RPMI8226 (cell line): ENCODE measurements at places on chromosomes 2 and 18.

GRCh38 chr2:40028792-40029488, 249.9 kb upstream of the THUMPD2 start:
- DNase-seq: peak; percentile 66

- DNase-seq: peak; percentile 57
Measured at GRCh38 chr18:6929370-6930102, 188.1 kb downstream of the LAMA1 start.

GRCh38 chr18:62529597-62529996, 6.8 kb downstream of the ZCCHC2 start:
- no peak for DNase-seq

DNA sequence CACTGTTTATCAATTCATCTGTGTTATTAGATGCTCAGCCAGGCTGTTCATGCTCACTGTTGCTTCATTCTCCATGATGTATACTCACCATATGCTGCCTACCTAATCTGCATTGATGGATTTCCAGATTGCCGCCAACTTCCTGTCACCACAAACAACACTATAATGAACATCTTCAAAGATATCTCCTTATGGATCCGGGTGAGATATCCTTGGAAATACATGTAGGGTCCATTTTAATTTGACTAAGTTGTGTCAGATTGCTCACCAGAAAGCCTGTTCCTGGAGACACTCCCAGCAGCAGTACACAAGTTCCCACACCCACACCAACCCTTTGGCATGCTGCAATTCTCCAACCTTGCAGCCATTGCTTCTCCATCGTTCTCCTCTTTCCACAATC, 547.5 kb upstream of the TNP1 start:
- no peak for DNase-seq

GRCh38 chr2:220575963-220576362, 948.5 kb downstream of the SLC4A3 start:
- DNase-seq: no peak

DNA sequence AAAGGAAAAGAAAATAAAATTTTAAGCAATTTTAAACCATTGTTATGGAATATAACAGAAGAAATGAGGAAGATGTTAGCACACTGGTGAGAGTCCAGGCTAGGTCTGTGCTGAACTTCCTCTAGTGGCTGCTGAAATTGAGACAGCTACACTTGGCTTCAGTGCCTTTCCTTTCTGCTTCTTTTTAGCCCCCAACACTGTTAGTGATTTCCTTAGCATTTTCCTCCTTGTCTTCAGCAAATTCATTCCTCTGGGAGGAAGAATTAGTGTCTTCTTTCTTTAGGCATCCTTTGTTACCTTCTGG, 47.6 kb downstream of the ITGAV start:
- DNase-seq: no peak

DNA sequence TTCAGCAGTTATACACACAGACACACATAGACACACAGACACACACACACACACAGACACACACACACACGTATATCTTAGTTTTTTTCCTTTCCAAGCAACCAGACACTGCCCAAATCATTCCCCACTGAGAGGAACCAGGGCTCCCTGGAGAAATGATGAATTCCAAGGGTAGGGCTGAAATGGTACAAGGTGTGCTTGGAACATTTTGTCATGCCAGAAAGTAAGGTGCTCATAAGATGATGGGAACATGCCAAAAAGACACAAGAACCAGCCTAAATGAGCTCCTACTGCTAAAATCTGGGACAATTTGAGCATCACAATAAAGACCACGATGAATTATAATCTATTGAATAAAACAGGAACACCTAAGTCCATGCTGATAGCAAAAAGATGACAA, 103.3 kb downstream of the MEP1B start:
- DNase-seq: no peak

- DNase-seq: no peak
Measured at GRCh38 chr2:26327291-26328272, 18.4 kb upstream of the SELENOI start.

GRCh38 chr2:39839261-39839848, 60.3 kb upstream of the THUMPD2 start:
- peak; percentile 13 for DNase-seq

- no peak for DNase-seq
Measured at GRCh38 chr18:48941672-48942071, 9.1 kb downstream of the SMAD7 start.

- DNase-seq: no peak
Measured at GRCh38 chr2:45114221-45114955, 105.1 kb upstream of the SIX2 start.

DNA sequence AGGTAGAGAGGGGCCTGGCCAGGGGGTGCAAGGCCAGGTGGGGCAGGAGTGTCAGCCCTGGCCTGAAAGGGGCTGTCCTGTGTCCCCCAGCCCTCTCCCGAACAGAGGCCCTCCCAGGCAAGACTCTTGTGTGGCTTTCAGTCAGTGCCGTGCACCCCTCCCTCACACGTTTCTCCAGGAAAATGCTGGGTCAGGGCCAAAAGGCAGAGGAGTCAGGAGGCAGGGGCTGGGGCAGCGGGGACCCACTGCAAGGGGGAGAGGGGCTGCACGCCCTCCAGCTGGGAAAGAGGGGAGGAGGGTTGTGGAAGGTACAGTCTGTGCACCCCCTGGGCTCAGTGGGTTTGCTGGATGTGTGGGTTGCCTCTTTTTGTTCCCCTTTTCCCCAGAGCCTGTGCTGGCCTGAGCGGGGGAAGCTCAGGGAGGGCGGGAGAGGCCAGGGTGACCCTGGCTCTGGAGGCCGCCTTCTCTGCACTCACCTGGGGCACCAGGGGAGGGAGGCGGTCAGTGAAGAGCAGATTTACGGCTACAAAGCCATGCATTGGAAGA, 4.1 kb downstream of the KCNF1 start:
- DNase-seq: no peak

GRCh38 chr2:148914463-148914862, 39.4 kb downstream of the KIF5C start:
- DNase-seq: no peak

- no peak for DNase-seq
Measured at GRCh38 chr2:178377046-178377445, 73.9 kb downstream of the PRKRA start.

DNA sequence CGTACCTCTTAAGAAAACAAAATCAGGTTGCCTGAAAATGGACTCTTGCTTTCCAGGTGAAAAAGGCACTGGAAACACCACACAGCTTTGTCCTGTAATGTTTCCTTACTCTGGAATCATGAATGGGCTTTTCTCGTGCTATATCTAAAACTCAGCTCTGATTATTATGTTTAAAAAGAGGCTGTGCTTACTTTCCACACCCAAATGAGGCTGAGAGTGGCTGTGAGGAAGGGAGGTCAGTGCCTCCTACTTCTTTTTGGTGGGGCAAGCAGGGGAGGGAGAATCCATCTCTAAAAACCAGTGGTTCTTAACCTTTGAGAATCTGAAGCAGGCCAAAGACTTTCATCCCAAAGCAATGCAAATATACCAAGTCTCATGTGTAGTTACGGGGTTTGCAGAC, 148.6 kb downstream of the FAM210A start:
- DNase-seq: no peak

DNA sequence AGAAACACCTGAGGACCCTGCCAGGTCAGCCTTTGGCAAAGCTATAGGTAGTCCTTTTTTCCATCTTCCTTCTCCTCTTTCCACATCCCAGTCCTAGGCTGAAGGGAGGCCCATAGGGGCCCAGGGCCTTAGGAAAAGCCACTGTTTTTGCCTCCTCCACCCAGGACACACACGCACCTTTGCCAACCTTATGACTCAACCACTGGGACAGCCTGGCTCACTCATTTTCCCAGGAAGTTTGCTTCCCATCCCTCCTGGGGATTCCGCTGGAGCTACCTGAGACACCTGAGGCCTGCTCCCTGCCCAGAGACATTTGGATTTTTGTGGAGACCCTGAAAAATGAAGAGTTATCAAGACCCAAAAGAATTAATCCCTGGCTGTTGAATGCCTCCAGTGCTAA, 273.4 kb upstream of the SIX2 start:
- no peak for DNase-seq

GRCh38 chr2:29601321-29601720, 320.1 kb downstream of the ALK start:
- DNase-seq: no peak

DNA sequence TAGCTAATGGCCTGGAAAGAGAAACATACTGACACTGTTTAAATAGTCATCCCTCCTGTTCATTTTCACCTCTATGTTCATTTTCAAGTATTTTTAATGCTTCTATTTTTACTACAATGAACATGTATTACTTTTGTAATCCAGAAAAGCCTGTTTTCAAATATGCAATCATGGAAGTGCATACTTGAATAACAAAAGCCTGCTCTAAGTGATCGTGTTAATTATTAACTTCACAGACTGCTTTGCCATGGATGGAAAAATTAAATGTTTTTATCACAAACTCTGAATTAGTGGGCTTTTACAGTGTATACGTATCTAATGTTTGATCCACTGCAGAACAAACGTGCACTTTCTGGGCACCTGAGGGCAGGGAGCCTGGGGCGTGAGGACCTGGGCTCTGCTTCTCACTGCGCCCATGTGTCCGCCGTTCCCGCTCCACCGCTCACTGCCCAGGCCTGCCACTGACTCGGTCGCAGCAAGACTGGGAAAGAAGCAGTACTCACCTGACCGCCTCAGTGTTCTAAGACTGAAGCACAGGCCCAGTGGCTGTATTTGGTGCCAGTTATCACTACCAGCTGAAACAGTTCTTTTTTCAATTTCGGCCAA, 80.6 kb downstream of the UXS1 start:
- DNase-seq: no peak

DNA sequence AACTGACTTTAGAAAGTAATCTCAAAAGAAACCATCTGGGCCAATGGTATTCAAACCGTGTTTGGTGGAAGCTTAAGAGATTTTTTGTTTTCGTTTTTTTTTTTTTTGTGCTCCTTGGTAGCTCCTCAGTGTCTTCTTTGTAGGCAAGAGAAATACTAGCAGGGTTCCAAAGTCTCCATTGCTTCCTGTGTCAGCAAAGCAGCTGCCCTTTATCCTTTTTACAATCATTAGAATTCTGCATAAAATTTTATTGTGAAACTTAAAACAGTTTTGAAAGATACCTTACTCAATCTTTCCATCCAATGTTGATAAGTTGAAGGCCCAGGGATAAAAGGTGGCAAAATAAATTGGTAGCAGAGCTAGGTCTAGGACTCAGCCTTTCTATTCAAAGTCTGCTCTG, 479 bp downstream of the IL1F10 start:
- DNase-seq: no peak

GRCh38 chr18:27404855-27405254, 219.7 kb upstream of the CHST9 start:
- DNase-seq: no peak

DNA sequence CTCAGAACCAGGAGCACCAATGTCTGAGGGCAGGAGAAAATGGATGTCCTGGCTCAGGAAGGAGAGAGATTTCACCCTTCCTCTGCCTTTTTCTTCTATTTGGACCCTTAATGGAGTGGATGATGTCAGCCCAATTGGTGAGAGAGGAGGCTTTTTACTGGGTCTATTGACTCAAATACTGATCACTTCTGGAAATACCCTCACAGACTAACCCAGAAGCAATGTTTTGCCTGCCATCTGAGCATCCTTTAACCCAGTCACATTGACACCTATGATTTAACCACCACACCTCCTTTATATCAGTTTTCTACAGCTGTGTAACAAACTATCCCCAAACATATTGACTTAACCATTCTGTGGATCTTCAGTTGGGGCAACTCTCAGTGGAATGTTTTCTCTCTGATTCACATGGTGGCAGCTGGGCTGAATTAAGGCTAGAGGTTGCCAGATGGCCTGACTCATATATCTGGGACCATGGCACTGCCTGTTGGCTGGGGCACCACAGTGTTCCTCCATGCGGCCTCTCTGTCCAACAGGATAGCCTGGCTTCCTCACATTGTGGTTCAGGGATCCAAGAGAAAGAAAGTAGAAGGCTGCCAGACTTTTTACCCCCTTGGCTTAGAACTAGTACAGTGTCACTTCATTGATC, 18.2 kb upstream of the MBOAT2 start:
- no peak for DNase-seq

DNA sequence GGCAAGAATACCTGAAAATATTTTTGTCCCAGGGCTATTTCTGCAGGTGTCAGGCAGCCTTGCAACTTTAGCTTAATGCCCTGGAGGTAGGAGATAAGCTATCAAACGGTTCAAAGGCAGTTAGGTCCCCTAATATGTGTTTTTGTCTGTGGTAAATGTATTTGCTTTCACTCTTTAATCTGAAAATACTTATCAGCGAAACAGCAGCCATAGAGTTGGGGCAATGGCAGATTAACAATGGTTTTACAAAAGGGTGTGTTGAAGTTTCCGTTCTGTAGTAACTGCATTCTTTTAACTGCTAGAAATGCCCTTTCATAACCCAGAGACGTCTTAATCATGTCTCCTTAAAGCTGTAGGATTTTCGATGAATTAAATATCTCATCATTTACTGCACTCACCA, 265.0 kb upstream of the TRIB2 start:
- DNase-seq: no peak

DNA sequence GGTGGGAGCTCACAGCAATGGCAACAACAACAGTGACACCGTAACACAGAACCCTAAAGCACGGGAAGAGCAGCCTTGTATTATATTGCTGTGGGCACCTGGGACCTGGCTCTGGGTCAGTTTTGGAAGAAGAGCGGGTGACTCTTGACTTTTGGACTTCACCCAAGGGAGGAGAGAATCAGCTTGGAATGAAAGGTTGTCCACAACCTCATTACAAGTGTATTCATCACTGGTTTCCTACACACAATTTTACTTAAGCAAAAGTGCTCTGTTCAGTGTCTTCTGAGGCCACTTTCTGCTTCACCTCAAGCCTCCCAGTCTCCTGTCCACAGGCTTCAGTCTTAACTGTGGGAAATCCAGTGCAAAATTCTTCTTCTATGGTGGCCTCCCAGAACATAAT, 263.8 kb downstream of the KCNE4 start:
- DNase-seq: no peak

- DNase-seq: no peak
Measured at GRCh38 chr2:126809340-126809739, 89.3 kb upstream of the TEX51 start.

DNA sequence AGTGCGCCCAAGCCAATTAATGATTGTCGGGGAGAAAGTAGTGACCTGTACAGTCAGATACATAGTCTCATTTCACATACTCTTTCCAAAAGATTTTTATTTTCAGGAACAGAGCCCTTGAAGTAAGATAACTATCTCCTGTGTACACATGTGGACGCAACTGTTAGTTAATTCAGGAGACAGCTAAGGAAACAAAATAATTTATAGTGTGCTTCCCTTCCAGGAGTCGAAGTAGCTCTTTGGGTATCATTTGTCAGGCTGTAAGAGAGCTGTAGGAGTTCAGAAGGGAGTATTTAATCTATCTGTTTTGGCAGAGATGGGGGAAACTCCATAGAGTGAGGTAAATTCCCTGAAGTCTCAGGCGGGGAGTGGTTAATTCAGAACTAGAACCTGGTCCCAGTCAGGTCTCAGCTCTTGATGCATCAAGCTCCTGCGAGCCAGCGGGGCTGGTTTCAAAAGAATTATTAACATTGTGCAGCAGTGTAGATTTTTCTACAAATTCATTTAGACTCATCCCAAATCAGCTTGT, 63.0 kb downstream of the MAPK4 start:
- DNase-seq: no peak

DNA sequence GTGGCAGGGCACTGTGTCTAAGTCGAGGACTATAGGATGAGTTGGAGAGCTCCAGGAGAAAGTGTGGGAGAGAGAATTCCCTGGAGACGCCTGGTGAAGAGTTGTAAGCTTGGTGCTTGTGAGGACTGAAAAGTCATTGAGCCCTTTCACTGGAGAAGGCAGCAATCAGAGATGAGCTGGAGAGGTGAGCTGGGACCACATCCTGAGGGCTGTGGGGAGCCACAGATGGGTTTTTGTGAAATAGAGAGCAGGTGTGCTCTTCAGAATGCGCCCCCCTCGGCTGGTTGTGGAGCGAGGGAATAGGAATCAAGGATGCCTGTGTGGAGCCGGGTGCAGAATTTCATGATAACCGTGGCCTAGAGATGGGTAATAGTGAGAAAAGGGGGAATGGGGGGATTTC, 224.3 kb downstream of the KLHL29 start:
- no peak for DNase-seq
